ENCODE measurements at places on chromosomes 4 and X.

- no peak for DNase-seq
These were observed 239.9 kb downstream of the MAML3 start for GRCh38 chr4:139913995-139914598.

DNA sequence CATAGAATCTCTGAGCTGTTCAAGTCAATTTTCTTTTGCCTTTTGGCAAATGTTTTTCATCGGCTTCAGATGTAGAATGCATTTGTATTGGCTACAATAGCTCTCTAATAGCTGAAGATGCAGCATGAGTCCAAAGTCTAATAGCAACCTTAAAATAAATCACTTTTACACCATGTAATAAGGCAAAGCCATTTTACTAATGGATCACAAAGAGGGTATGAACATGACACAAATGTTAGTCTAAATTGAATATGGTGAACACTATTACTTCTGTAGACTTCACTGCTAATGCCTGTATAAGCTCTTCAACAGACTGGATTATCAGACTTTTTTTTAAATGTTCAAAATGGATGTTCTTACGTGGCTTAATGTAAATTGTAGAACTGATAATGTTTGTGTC lies 645.3 kb downstream of the TLL1 start:
- DNase-seq = no peak

GRCh38 chr4:2395584-2395983 lies 22.9 kb downstream of the ZFYVE28 start:
- no peak for DNase-seq

- no peak for DNase-seq
These were observed 457.9 kb downstream of the FAT4 start for GRCh38 chr4:125772680-125773079.

- DNase-seq = no peak
These were observed 1216.3 kb upstream of the ADGRL3 start for GRCh38 chr4:59983852-59984251.

DNA sequence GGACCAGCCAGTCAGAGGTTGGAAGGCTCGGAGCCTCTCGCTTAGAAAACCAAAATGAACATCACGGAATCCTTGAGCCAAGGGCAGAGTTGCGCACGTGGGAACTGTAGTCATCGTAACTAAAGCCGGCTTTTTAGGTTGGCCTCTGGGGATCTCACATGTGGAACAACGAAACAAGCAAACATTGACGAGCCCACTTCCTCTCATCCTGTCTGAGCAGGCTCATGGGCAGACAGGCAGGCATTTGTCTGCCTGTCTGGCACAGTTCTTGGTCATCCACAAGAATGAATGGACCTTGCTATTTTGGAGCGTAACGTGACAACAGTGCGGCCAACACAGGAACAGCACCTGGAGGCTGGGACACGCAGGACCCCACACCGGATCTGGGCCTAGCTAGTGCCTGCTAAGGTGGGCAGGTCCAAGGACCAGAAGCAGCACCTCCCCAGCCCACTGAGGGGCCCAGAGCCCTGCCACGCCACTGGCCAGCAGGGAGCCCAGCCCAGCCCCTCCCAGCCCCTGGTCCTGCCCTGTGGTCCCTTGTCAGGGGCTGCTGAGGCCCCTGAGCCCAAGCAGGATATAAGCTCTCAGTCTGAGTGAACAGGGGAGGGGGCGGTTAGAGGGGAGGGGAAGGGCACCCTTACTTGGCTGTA lies 9.2 kb upstream of the TREX2 start:
- DNase-seq = no peak

- DNase-seq = no peak
These were observed 287.0 kb downstream of the GASK1B start for GRCh38 chr4:157885811-157886210.

DNA sequence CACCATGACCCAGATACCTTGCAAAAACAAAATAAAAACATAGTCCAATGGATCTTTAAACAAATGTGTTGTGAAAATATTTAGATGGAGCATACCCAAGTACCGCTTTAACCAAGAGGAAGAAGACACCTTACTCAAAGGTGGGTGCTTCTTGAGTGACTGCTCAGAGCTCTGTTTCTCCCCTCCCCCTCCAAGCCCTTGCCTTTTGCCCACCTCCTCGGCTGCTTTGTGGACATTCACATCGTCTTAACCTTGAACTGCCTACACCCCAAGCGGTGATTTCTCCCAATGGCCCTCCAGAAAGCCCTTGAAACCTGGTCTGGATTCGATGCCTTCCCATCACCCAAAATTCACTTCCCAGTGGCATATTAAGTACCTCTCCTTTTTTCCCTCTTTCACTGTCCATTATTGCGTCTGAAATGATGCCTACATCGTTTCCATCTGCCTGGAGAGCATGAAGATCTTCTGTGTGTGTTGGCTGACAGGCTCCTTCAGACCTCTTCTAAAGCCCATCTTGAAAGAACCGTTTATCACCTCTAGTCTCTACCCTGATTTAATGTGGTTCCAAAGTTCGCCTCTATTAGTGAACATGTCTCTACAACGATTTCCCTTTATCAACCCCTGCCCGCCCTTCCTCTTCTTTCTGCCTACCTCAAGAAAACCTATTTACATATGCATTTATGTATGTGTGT lies 968 bp downstream of the GPRIN3 start:
- DNase-seq = no peak
